Colonic mucosa (tissue), 4 donors: ENCODE measurements at places on chromosomes 2 and 18.

DNA sequence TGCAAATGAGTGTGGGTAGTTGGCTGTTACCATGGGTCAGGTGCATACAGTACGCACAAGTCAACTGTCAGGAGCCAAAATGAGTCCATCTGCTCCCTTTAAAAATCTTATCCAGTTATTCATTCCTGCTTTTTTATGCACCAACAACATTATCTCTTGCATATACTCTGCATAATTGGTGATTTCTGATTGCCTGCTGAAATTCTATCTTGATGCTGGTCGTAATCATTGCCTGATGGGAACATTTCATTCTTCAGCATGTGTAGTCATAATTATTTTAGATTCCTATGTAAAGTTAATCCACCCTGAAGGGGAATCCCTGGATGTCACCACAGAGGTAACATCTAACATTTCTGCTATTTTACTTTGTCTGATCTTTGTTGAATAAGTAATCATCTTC is 102.2 kb upstream of the RND3 start:
- no peaks in the 10 kb centered on the region for H3K4me1 ChIP-seq
- H3K27ac ChIP-seq: no peak overlapping the region
- no peaks in the 10 kb centered on the region for H3K36me3 ChIP-seq

DNA sequence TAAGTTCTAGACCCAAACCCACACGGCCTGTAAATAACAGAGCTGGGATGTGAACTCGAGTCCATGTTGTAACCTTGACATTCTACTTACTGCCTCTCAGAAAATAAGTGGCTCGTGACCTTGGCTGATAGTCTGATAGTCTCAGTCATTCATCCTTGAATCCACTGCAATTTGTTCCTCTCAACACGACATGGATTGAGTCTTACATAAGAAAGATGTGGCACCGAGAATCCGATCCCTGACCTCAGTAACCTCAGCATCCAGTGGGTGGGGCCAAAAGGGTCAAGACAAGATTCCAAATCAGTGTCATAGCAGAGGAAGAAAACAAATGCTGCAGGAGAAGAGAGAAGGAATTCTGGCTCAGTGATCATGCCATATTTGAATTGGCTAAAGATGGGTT is 97.6 kb downstream of the MAPRE2 start:
- no peak overlapping the region for H3K27ac ChIP-seq
- H3K4me3 ChIP-seq: no peak overlapping the region
- H3K27me3 ChIP-seq: no peaks in the 10 kb centered on the region
- no peaks in the 10 kb centered on the region for H3K36me3 ChIP-seq

DNA sequence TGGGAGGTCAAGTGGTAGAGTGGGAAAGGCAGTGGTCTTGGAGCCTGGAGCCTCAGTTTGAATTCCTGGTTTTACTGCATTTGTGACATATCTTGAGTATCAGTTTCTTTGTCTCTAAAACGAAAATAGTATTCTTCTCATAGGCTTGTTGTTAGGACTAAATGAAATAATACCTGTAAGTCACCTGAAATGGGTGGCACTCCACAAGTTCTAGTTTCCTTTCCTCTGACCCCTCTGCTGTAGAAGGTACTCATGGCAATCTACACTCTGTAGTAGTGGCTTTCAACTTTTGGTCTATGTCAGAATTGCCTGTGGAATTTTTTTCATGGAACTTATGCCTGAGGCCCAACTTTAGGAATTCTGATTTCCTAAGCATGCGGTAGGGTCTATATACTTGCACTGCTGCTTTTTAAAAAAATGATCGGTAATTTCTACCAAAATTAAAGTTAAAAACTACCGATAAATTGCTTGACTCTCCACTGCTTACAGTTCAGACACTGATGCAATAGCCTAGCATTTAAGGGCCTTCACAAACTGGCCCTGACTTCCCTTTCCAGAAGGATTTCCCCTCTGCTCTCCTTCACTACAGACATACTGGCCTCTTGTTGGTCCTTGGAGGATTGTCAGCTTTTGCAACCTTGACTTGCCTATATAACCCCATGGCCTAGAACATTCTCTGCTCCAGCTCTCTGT is 47.2 kb downstream of the PLEK start:
- H3K4me1 ChIP-seq: no peaks in the 10 kb centered on the region
- no peak overlapping the region for H3K27ac ChIP-seq
- H3K4me3 ChIP-seq: no peak overlapping the region
- H3K27me3 ChIP-seq: no peaks in the 10 kb centered on the region
- H3K36me3 ChIP-seq: no peaks in the 10 kb centered on the region

- H3K27ac ChIP-seq: no peak overlapping the region
- H3K27me3 ChIP-seq: no peaks in the 10 kb centered on the region
- H3K4me3 ChIP-seq: no peak overlapping the region
- no peak for DNase-seq
- no peaks in the 10 kb centered on the region for H3K36me3 ChIP-seq
Observed at GRCh38 chr18:35777039-35777438, 195.4 kb upstream of the RMP24 start.

GRCh38 chr2:17648581-17648980 is 105.0 kb downstream of the SMC6 start:
- peak overlapping the region; percentile 20 for H3K27ac ChIP-seq
- H3K36me3 ChIP-seq: no peaks in the 10 kb centered on the region
- no peaks in the 10 kb centered on the region for H3K27me3 ChIP-seq
- no peak overlapping the region for H3K4me3 ChIP-seq
- DNase-seq: peak; percentile 15

GRCh38 chr2:112831513-112831845 is 5.1 kb downstream of the IL1B start:
- no peaks in the 10 kb centered on the region for H3K27me3 ChIP-seq
- H3K27ac ChIP-seq: no peak overlapping the region
- no peak for DNase-seq
- H3K4me3 ChIP-seq: no peak overlapping the region
- no peaks in the 10 kb centered on the region for H3K36me3 ChIP-seq
- peaks cover 10% of the 10 kb centered on the region for H3K4me1 ChIP-seq
